A549 treated with Hydrocortisone at 1 μM for 4 hours (cell line): ENCODE measurements at places on chromosomes 7 and 10. TPM values are rescaled to one million over a fixed set of nuclear protein-coding genes. Genes with fewer than 3 reads are reported as not detected.

The UCN3 gene
- not detected in 5 replicates for total RNA-seq

The NPFFR1 gene
- total RNA-seq = not detected in 5 replicates

The TAS2R5 gene
- 0.31 to 0.63 TPM (median 0.40 TPM) in 5 replicates for total RNA-seq

The BAMBI gene
- 8.9 to 11.3 TPM (median 10.4 TPM) in 5 replicates for total RNA-seq

The SH3PXD2A gene
- total RNA-seq = 0.78 to 1.1 TPM (median 1.1 TPM) in 5 replicates

The STAMBPL1 gene
- total RNA-seq = 23.9 to 30.0 TPM (median 26.5 TPM) in 5 replicates

The SLC26A4 gene
- total RNA-seq = 0.09 to 0.14 TPM (median 0.10 TPM) in 5 replicates

The PTER gene
- total RNA-seq = 11.5 to 20.2 TPM (median 16.1 TPM) in 5 replicates

The LRRN3 gene
- total RNA-seq = 0.05 TPM in 1 of 5 replicates, not detected in the others

The OR13A1 gene
- 0.05 TPM in 1 of 5 replicates, not detected in the others for total RNA-seq

The AFAP1L2 gene
- 17.9 to 27.3 TPM (median 23.5 TPM) in 5 replicates for total RNA-seq

The NPC1L1 gene
- total RNA-seq = 0.05 to 0.11 TPM (median 0.08 TPM) in 5 replicates

The FAM237B gene
- total RNA-seq = 0.02 to 0.06 TPM (median 0.03 TPM) in 4 of 5 replicates, not detected in the other

The FAM241B gene
- 15.6 to 19.4 TPM (median 16.9 TPM) in 5 replicates for total RNA-seq

The MOGAT3 gene
- not detected in 5 replicates for total RNA-seq

The ZNF438 gene
- total RNA-seq = 1.6 to 1.9 TPM (median 1.7 TPM) in 5 replicates

The VAX1 gene
- total RNA-seq = 1.3 to 1.6 TPM (median 1.5 TPM) in 5 replicates

The RNF148 gene
- total RNA-seq = 0.10 TPM in 1 of 5 replicates, not detected in the others

The NXPH1 gene
- not detected in 5 replicates for total RNA-seq

The LEP gene
- total RNA-seq = not detected in 5 replicates

The FRMPD2 gene
- 0.07 to 0.15 TPM (median 0.13 TPM) in 3 of 5 replicates, not detected in the others for total RNA-seq

The CHAT gene
- not detected in 5 replicates for total RNA-seq

The CREB5 gene
- 2.9 to 4.7 TPM (median 4.6 TPM) in 5 replicates for total RNA-seq

The CAV2 gene
- 153 to 198 TPM (median 178 TPM) in 5 replicates for total RNA-seq

The MRC1 gene
- 0.02 to 0.03 TPM (median 0.03 TPM) in 4 of 5 replicates, not detected in the other for total RNA-seq

The SPDYE16 gene
- total RNA-seq = not detected in 5 replicates

The NME8 gene
- not detected in 5 replicates for total RNA-seq

The HTRA1 gene
- total RNA-seq = 48.4 to 63.5 TPM (median 53.0 TPM) in 5 replicates

The EPHA1 gene
- total RNA-seq = 0.02 to 0.21 TPM (median 0.10 TPM) in 4 of 5 replicates, not detected in the other

The SEMA3D gene
- 0.01 to 0.07 TPM (median 0.02 TPM) in 4 of 5 replicates, not detected in the other for total RNA-seq

The GLI3 gene
- 0.07 to 0.25 TPM (median 0.13 TPM) in 5 replicates for total RNA-seq

The LRCH4 gene
- 14.3 to 17.9 TPM (median 15.6 TPM) in 5 replicates for total RNA-seq

The CHCHD3 gene
- 71.0 to 86.3 TPM (median 74.5 TPM) in 5 replicates for total RNA-seq

The UNCX gene
- 0.05 to 0.08 TPM (median 0.07 TPM) in 3 of 5 replicates, not detected in the others for total RNA-seq

The THAP5 gene
- 10.2 to 20.9 TPM (median 15.3 TPM) in 5 replicates for total RNA-seq

The MMD2 gene
- not detected in 5 replicates for total RNA-seq

The SNX10 gene
- total RNA-seq = 4.6 to 5.8 TPM (median 5.0 TPM) in 5 replicates

The VCL gene
- 163 to 250 TPM (median 210 TPM) in 5 replicates for total RNA-seq

The AIMP2 gene
- total RNA-seq = 85.1 to 95.1 TPM (median 91.4 TPM) in 5 replicates

The CTTNBP2 gene
- 0.18 to 0.54 TPM (median 0.40 TPM) in 5 replicates for total RNA-seq

The TBC1D12 gene
- total RNA-seq = 5.4 to 6.8 TPM (median 5.7 TPM) in 5 replicates

The SEPTIN7 gene
- 172 to 251 TPM (median 205 TPM) in 5 replicates for total RNA-seq

The PNLIPRP1 gene
- not detected in 5 replicates for total RNA-seq

The SLC39A12 gene
- not detected in 5 replicates for total RNA-seq

The ALOX5 gene
- 0.20 to 0.62 TPM (median 0.30 TPM) in 5 replicates for total RNA-seq

The ANKRD22 gene
- total RNA-seq = 0.20 to 0.31 TPM (median 0.30 TPM) in 5 replicates

The ZNF853 gene
- total RNA-seq = 1.7 to 2.7 TPM (median 2.4 TPM) in 5 replicates

The PCDH15 gene
- not detected in 5 replicates for total RNA-seq
